ENCODE measurements at places on chromosomes 3 and 15.

- no peak for DNase-seq
Observed at GRCh38 chr3:128906031-128906803, 26.8 kb downstream of the ACAD9 start.

GRCh38 chr3:152266221-152266995, 2.3 kb upstream of the MBNL1 start:
- no peak for DNase-seq

DNA sequence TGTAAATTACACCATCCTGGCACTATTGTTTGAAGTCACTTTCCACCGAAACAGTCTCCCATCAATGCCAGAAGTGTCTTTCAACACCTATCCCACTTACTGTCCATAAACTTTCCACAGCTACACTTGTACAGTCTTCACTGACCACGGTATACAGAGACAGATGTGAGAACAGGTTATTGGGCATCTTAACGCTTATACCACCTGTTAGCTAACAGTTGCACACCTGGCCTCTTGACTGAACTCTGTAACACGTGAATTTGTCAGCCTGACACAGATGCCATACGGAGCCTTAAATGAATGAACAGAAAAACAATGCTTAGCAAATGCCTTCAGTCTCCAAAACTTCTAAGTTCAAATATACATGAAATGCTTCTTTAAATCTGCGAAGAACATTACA, 440.5 kb downstream of the SHQ1 start:
- no peak for DNase-seq

- DNase-seq: no peak
Observed at GRCh38 chr3:123081718-123082369, 15.0 kb downstream of the PDIA5 start.

- DNase-seq: no peak
Observed at GRCh38 chr3:156627946-156628569, 46.3 kb upstream of the TIPARP start.

- no peak for DNase-seq
Observed at GRCh38 chr15:33125894-33126537, 68.5 kb downstream of the FMN1 start.

DNA sequence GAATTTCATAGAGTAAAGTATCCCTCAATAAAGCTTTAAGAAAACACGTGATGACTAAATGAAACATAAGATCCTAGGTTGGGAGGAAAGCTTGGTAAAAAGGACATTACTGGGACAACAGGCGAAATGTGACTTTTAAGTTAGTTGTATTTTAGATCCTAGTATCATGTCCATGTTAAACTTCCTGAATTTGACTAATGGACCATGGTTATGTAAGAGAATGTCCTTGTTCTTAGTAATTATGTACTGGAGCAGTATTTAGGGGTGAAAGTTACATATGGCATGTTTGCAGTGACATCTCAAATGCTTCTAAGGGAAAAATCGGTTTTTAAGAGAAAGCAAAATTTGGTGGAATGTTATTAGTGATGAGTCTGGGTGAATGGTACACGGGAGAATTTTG, 69.6 kb downstream of the IQSEC1 start:
- no peak for DNase-seq

GRCh38 chr3:62818347-62818746, 56.9 kb downstream of the CADPS start:
- no peak for DNase-seq

GRCh38 chr3:49703956-49704355, 14.6 kb downstream of the RNF123 start:
- DNase-seq: no peak

DNA sequence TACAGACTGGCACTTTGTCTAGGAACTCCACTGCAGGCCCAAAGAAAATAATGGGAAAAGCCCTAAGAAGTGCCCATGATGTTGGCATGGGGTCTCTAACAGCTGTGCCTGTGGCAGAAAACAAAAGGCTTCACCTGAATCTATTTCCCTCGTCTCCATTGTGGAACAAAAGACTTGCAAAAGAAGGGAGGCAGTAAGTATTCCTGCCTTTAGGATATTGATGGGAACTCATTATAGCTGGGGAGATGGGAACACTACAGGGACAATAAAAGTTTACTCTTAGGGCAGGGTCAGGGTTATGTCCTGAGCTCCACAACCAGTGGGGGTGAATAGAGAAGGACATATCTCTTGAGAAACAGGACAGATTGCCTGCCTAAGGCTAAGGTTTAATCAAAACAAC, 930.6 kb upstream of the EPHA6 start:
- no peak for DNase-seq

GRCh38 chr15:40511472-40512133, 40.8 kb downstream of the CHST14 start:
- no peak for DNase-seq

GRCh38 chr3:40779039-40779438, 254.3 kb downstream of the ZNF621 start:
- DNase-seq: no peak

DNA sequence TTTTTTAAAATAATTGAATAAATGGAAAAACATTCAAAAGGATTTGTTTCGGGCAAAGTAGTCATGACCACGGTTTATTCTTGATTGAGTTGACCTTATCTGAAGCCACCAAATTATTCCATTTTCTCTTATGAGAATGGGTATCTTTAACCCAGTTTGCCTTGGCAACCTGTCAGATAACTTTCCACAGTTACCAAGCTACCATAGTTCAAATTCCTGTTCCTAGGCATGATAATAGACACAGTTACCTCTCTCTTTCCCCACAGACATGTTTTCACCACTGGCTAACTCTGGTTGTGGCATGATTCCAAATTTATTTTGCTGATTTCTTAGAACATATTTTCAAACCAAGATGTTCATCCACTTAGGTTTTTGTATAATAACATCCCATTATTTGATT, 84.9 kb downstream of the NECTIN3 start:
- DNase-seq: no peak

DNA sequence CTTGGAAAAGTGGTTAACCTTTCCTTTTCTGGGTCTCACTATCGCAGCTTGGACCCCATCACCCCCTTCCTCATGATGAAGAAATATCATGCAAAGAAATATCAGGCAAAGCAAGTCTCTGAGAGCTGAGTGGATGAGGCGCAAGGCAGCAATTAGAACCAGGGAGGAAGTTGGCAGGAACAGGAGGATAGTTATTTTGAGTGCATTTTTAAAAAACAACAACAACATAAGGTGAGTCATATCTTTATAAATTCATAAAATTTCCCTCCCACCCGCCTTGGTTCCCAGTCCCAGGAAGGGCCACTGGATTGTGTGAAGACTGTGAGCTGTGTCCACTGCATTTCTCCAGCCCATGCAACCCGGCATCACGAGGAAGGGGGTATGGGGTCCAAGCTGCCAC, 316.9 kb upstream of the TLE3 start:
- DNase-seq: no peak

GRCh38 chr15:84750583-84751092, 2.2 kb downstream of the ZNF592 start:
- no peak for DNase-seq

DNA sequence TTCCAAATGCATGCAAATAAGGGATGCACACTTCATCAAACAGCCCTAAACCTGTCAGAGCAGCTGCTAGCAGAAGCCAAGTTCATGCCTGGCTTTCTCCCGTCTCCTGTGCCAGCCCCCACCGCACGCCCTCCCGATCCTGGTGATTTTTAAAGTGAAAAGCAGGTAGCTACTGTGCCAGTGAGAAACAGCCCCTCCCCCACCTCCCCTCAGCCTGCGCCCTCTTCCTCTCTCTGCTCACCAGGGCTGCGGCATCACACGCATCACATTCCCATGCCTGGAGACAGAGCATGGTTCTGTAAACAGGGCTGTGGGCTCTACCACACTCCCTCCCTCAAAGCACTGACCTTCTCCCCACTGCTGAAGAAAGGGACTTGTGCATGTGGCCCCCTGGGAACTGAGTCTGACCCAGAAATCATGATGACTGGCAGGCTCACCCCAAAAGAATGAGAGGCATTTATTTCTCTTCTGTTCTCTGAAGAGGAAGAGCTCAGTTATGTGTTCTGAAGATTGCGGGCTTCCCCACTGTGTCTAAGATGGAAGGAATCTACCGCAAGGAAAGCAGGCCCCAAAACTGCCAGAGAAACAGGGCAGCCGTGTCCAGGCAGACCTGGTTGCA, 14.5 kb upstream of the SLC6A1 start:
- no peak for DNase-seq

- DNase-seq: no peak
Observed at GRCh38 chr15:31302778-31303725, 23.6 kb upstream of the KLF13 start.

- DNase-seq: no peak
Observed at GRCh38 chr3:46080124-46080968, 53.1 kb upstream of the XCR1 start.

- no peak for DNase-seq
Observed at GRCh38 chr15:68275165-68275746, 2.3 kb upstream of the FEM1B start.

DNA sequence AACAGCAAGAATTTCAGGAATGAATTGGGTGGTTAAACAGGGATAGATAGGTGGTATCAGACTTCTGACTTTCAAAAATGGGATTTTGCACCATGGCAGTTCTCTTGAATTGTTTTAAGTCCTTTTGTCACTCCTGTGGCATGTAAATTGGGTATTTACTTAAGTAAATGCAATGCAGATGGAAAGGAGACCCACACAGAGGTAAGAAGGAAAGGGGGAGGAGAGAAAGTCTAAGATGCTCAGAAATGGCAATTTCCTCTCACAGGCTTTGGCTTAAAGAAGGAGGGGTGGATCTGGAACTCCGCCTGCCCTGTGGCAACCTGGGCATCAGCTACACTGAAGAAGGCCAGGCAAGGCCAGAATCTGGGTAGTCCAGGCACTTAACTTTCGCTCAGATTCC, 197.1 kb upstream of the UBE2E1 start:
- DNase-seq: no peak

DNA sequence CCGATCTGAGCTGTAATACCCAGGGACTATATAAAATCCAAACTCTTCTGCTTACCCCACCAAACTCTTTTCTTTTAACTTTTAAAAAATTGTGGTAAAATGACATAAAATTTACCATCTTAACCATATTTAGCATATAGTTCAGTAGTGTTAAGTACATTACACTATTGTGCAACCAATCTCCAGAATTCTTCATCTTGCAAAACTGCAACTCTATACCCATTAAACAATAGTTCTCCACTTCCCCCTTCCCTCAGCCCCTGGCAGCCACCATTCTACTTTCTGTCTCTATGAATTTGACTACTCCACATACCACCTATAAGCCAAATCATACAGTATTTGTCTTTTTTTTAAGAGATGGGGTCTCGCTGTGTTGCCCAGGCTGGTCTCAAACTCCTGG, 38.7 kb downstream of the SENP8 start:
- no peak for DNase-seq

DNA sequence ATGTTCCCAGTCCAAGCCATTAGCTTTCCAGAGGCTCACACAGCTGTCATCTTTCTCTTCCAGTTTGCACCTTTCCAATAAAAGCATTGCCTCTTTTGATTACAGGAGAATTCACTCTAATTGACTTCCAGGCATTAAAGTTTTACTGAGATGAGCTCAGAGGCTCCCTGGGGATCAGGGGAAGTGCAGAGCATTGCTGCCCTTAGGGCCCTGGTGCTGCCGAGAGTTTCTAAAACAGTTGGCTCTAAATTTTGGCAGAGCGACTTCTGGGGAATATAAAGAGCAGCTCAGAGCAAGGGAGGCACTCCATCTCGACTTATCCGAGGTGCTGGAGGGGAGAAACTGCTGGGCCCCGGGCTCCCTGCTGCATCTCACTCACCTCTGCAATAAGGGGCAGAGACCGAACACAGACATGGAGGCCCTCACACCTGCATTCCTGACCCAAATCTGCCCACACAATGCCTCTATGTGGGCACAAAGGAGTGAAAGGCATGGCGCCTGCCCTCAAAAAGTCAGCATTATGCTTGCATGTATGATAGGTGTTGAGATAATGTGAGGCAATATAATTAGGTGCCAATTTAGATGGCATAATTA, 61.7 kb downstream of the SCN11A start:
- no peak for DNase-seq

- DNase-seq: no peak
Observed at GRCh38 chr15:84081391-84082168, 154.0 kb upstream of the GOLGA6L4 start.

Measured in effector memory CD4-positive, alpha-beta T cell (primary cell).